ENCODE measurements at places on chromosomes 6 and 20.
A peak's percentile ranks its signal among the peaks of the same experiment; 100 is the strongest.

DNA sequence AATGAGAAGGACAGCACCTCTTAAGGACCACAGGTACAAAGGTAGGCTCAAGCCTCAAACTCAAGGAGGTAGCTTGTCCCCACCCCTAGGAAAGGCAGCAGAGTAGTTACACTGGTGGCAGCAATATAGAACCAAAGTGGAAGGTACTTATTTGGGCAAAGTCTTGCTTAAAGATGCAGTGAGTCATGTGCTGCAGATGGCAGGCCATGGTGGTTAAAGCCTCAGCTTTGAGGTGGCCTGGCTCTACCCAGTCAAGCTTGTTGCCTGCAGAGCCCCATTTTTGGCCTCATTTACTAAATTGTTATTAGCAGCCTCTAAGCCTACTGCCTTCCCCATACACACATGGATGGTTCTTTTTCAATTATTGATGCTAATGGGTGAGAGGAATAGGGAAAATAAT lies 146.0 kb downstream of the ELOVL4 start:
- DNase-seq = no peak

- no peak for DNase-seq
Observed at GRCh38 chr6:132161283-132161682, 210.1 kb upstream of the CCN2 start.

GRCh38 chr6:146543940-146544615 lies 445 bp downstream of the RAB32 start:
- DNase-seq = no peak

- no peak for DNase-seq
Observed at GRCh38 chr6:67591910-67592309, 1043.2 kb upstream of the ADGRB3 start.

GRCh38 chr6:168265394-168265793 lies 54.2 kb downstream of the DACT2 start:
- no peak for DNase-seq

GRCh38 chr6:26311385-26312095 lies 53.5 kb upstream of the BTN3A2 start:
- peak; percentile 11 for DNase-seq

DNA sequence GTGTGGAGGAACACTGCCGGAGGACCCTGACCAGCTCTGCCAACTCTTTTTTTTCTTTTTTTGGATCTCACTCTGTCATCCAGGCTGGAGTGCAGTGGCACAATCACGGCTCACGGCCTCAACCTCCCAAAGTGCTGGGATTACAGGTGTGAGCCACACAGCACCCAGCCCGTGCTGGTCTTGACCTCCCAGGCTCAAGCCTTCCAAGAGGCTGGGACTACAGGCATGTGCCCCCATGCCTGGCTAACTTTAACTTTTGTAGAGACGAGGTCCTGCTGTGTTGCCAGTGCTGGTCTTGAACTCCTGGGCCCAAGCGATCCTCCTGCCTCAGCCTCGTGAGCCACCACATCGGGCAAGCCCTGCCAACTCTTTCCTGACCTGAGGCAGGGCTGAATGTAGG lies 11.2 kb downstream of the GCNT2 start:
- DNase-seq = no peak

GRCh38 chr20:31559704-31560093 lies 45.4 kb upstream of the ID1 start:
- DNase-seq = no peak

DNA sequence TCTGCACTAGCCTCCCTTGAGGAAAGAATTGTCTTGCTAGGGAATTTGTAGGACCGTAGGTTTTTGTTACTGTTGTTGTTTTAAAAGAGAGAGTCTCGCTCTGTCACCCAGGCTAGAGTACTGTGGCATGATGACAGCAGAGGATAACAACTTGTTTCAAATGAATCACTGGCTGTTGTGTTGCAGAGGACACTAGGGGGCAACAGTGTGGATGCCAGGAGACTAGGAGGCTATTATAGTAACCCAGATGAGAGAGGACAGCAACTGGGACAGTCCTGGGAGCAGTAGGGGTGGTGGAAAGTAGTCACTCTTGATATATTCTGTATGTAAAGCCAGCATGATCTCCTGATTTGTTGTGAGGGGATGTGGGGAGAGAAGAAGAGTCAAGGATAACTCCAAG lies 41.8 kb upstream of the LAMA4 start:
- DNase-seq = no peak

DNA sequence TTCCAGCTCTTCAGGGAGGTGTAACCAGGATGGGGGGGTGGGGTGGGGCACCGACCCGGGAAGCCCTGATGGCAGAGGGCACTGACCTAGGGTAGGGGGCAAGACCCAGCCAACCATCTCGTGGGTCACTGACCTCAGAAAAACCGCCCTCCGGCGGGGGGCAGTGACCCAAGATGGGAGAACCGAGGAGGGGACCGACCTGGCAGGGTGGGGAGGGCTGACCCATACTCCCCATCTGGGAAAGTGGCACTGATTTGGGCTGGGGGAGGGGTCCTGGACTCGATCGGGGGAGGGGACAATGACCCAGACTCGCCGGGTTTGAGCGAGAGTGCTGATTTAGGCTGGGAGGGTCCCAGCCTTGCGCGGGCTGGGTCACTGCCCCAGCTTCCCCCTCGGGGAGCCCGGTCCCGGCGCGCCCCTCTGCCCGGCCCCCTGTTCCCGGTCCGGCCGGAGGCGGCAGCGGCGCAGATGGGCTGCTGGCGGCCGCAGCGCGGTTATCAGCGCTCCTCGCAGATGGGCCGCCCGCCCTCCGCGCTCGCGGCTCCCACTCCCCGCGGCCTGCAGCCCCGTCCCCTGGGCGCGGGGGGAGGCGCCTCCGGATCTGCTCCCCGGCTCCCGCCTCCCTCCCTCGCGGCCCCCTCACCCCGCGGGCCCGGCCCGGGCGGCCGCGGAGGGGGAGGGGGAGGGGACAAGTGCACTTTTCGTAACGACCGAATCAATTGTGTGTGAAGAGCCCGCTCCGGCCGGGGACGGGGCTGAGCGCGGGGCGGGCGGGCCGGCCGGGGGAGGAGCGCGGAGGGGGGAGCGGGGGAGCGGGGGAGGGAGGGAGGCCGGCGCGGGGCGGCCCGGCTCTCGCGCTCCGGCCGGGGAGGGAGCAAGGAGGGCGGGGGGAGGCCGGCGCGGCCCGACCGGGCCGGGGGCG lies 2.2 kb downstream of the NOL4L start:
- DNase-seq = no peak

- DNase-seq = no peak
Observed at GRCh38 chr6:100176311-100176950, 182.4 kb upstream of the MCHR2 start.

DNA sequence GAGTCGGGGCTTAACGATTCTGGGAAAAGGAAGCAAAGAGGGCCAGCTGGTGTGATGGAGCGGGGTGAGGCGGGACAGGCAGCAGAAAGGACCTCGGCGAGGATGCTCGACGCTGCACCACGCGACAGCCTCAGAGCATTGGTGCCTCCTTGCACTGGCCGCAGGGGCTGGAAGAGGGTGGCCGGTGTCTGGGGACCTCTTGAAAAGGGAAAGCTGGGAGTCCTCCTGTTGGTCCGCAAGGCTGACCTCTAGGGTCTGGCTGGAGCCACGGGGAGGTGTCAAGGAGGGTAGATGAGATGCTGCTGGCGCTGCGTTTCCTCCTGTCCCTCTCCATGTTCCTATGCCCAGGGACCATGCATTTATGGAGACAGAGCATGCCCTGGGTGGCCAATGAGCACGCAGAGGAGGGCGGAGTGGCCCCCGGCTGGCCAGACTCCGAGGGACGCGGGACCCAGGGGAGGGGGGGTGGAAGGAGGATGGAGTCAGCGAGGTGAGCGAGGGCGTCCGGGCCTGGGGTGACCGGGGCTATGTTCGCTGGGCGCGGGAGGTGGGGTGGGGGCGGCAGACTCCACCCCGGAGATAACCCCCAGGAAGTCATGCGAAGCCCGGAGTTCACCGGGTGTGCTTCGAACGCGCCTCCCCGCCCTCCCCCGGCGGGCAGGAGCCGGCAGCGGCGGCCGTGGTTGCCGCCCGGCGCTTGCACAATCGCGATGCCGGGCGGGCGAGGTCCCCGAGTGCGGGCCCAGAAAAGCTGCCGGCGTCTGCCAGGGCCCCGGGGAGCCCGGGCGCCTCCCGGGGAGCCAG lies at the start of gene CYP24A1:
Gene CYP24A1 (minus strand): TSS at position 334 of the 804 bp plus-strand sequence. CDS start 407 bp downstream, outside the sequence.
- DNase-seq = no peak

- DNase-seq = no peak
Observed at GRCh38 chr6:115668211-115668610, 392.5 kb downstream of the FRK start.

- no peak for DNase-seq
Observed at GRCh38 chr20:44345147-44345546, 8.3 kb downstream of the R3HDML start.

DNA sequence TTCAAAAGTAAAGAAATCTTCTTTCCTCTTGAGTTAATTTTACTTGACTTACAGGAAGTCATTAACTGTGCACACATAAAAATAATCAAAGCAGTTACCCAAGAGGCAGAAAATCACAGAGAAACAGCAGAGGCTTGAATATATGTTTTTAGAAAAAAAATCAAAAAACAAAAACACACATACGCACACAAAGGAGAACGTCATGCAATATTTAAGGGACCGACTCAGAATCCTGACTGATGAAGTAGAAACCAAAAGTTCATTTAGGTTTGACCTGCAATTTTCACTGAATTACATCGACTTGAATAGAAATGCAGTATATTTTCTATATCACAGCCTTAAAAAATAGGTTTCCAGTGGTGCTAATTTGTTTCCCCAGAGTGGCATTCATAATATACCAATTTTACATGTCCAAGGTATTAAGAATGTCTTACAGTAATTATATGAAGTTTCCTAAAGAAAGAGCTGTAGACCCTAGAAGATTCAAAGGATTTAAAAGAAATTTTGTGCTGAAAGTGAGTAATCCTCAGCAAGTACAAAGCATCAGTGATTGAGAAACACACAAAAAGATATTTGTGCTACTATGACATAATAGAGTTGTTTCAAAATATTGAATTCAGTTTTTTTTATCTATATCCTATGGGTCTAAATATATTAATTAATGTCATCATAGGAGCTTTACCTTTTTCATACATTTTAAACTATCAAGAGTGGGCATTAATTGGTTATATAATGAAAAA lies 358.5 kb upstream of the RUNX2 start:
- no peak for DNase-seq

- no peak for DNase-seq
Observed at GRCh38 chr6:64672651-64673050, 1034.4 kb downstream of the EYS start.
